ENCODE measurements at places on chromosomes 3 and 15.

DNA sequence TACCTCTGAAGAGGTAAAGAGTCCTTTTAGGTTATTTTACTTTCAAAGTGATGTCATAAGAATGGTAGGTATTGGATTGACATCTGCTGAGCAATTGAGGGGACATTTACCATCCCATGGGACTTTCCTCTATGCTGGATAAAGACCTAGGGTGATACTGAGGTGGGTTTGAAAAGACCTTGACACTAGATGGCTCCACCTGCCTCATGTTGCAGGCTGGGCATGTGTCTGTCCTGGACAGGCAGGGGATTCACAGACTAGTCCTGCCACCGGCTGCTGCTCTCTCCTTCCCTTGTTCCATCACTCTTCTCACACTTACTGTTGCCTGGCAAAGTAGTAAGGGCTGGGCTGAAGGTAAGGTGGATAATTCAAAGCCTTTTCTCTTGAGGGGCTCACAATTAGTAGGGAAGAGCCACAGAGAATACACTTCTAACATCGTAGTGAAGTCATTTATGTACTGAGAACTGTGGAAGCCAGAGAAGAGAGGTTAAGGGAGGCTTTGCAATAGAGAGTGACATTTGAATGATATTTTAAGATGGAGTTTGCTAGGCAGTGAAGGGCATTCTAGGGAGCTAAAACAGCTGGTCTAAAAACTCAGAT lies 27.7 kb downstream of the TRAK1 start:
- DNase-seq: peak; percentile 9

GRCh38 chr3:165523801-165524200 lies 313.4 kb downstream of the BCHE start:
- no peak for DNase-seq

DNA sequence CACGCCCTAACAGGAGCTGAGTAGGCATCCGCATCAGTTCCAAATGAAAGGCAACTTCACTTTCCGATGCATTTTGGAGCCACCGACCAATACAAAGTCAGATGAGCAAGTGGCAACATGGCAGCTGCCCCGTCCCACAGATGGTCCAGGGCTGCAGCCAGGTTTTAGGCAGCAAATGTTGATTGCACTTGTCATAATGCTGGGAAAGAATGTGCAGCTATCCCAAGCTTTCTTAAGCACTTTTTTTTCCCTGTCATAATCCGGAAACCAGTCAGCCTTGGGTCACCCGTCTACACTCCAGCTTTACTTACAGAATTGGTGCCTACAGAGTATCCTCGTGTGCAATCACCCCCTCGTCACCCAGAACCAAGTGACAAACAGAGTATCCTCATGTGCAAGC lies 147.7 kb downstream of the CHSY1 start:
- DNase-seq: no peak

DNA sequence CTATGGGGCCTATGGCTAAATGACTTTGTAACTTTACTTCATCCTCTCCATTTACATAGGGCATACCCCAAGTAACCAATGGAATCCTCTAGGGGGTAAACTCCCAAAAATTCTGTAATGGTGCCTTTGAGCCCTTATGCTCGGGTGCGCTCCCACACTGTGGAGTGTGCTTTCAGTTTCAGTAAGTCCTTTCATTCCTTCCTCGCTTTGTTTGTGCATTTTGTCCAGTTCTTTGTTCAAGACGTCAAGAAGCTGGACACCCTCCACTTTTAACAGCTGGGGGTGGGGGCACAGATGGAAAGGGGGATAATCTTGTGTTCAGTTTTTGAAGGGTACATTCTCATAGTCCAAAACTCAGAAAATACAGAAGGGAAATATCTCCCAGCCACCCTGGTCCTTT lies 84.4 kb upstream of the C2CD4B start:
- no peak for DNase-seq

DNA sequence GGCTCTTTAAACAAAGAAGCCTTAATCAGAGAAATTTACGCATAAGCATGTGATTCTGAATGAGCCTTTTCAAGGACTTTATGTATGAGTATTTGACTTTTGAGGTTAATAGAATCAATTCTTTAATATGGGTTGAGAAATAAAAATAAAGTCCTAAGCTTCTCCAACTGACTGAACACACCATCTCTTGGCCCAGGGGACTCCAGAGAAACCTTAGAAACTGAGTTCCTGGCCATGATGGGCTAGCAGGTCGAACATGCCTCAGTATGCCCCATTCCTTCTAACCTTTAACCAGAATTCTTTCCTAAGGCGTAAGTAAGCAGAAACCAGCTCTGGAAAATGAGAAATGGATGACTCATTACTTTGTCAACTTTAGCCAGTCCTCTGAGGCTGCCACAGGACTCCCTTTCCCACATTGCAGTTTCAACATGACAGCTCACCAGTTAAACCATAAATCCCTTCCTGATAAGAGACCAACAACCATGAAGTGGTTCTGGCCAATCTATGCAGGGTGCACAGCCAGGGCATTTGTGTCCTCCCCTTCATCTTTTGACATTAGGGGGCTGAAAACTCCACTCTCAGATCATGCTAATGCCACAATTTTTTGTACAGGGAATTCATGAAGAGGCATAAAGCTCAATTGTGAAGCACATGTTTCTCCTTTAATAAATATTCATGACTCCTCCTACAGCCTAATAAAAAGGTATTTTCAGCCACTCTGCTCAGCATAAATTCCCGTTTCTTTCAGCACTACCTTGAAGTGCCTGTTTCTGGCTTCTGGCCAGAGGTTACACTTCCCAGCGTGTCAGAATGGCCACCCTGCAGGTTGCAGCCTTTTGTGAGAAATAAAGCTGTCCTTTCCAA lies 33.3 kb downstream of the TM4SF18 start:
- DNase-seq: no peak

DNA sequence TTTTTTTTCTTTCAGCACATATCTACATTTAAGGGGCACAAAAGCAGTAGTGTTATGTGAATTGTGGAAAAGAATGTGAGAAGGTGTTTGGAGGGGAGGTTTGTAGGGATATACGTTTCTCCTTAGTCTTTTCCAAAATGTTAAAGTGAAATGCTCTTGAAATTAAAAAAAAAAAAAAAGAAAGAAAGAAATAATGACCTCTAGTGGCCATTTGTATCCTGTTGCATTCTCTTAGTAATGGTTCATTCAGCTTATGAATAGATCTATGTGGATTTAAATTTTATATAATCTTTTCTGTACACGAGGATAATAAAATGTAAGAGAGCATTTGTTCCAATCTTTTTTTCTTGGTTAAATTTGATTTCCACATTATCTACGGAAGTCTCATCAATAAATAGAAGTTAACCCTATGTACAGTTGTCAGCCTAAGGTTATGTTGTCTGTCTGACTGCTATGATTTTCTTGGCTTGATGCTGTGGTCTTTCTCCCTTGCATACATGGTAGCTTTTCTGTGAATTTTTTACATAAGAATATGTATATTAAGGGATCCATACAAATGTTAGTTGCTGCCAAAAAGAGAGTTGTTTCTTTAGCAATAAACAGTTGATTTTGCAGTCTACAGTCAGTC lies 1.7 kb downstream of the P2RY13 start:
- DNase-seq: no peak

DNA sequence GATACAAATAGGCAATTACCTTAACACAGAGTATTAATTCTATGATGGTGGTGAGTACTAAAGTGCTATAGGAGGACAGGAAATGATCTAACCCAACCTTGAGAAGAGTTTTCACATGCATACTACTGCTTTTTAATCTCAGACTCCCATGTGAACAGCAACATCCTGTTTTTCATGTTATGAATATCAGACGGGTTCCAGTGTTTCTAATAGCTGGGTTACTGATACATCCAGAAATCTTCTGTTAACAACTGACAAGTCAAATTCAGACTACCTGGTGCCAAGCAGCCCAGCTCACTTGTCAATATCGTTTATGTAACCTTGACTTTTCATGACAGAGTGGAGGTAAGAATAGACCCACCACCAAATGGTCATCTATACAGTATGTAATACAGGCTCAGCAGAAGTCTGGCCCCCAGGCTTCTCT lies 220.2 kb upstream of the COL8A1 start:
- DNase-seq: no peak

DNA sequence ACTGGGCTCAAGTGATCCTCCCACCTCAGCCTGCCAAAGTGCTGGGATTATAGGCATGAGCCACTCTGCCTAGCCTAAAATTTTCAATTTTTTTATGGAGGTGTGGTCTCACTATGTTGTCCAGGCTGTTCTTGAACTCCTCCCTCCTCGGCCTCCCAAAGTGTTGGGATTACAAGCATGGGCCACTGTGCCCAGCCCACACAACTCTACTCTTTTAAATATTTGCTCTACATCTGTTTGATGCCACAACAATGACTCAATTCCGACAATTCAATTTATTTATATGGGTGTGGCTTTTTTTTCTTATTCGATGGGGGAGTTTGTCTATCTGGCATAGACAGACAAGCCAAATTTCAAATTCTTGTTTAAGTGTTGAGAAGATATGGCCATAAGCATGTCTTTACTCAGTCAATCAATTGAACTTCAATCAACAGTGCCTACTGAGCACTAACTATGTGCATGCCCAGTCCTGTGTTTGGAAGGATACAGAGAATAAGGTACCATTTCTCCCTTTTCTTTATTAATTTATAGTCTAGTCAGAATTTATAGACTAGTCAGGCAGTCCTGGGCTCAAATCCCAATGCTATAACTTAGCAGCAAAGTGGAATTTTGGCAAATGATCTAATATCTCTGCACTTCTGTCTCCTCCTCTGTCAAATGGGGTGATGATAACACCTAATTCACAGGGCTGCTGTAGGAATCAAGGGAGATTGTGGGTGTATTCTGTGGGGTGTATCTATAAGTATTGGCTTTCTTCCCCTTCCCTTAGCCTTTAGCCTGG lies 54.6 kb upstream of the PIAS1 start:
- DNase-seq: no peak

- DNase-seq: no peak
Measured at GRCh38 chr3:135889443-135889842, 76.1 kb upstream of the PPP2R3A start.

GRCh38 chr3:127613406-127613805 lies 15.2 kb downstream of the MCM2 start:
- no peak for DNase-seq

- DNase-seq: no peak
Measured at GRCh38 chr3:141915016-141915415, 38.6 kb downstream of the ATP1B3 start.

GRCh38 chr3:113054552-113054951 lies 63.8 kb downstream of the GTPBP8 start:
- DNase-seq: no peak

DNA sequence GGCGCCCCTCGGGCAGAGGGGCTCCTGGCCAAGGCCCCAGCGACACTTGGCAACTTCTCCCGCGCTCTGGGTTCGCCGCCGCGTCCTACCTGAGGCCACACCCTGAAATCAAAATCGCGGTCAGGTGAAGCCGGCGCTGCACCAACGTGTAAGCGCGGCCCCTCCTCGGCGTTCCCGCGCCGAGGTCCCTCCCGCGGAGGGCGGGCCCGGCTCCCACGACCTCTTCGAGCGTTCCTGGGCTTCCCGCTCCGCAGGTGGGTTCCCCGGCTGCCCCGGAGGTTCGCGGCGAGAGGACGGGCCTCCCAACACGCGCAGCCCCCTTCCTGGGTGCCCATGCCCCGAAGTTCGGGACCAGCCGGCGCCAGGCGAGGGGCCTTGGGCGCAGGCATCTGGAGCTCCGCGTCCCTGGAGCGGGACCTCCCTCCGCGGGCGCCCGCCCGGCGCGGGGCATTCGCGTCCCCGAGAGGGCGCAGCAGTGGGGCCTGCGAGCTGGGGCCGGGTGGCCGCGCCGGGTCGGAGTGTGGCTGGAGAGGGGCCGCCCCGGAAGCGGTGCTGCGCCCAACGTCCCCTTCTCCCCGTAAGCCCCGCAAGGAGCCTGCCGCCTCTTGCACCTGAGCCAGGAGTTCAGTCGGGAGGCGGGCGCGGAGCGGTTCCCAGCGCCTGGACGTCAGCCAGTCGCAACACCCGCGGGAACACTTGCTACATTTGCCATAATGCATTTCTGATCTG lies 13.7 kb downstream of the PAK6 start:
- DNase-seq: no peak

DNA sequence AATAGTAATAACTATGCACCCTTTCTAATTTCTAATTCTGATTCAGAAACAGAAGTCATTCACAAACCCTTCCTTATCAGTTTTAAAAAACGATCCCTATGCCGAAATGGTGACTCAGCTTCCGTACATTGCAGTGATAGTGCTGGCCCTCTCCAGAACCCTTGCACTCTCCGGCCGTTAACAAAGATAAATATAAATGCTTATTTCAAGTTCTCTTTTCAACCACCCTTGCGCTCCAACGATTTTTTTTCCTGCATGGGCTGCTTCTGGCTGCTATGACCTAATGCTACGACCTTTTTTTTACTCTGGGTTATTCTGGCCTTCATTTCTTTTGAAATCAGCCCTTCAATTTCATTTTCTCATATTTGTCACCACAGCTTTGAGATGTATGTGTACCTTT lies 646.2 kb downstream of the NTRK3 start:
- DNase-seq: no peak

- no peak for DNase-seq
Measured at GRCh38 chr15:78420766-78421165, 17.2 kb upstream of the IREB2 start.

- no peak for DNase-seq
Measured at GRCh38 chr3:57069503-57069902, 9.0 kb downstream of the SPATA12 start.

DNA sequence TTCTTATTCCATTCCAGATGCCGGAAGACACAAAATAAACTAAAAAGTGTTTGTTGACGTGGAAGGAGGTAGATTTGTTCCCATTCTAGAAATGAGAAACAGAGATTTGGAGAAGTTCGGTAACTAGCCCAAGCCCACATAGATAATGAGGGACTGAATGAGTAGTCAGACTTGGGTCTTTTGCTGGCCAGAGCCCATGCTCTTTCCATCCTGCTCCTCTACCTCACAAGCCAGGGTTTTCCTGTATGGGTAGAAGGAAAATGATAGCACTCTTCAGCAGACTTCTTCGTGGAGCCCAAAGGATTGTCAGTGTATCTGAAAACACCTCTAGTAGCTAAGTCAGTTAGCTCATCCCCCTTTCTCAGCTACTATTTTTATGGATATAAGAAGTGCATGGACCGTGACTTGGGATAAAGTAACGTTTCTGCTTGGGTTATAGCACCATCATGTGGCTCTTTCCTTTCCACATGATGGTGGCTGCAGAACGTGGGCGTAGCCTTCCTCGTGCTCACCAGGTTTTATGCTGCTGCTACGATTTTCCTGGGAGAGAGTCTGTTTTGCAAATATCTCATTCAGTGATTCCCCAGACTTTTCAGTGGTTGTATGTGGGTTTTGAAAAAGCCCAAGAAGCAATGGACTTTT lies 84.6 kb downstream of the DGKG start:
- no peak for DNase-seq

GRCh38 chr3:132628157-132628556 lies 31.1 kb downstream of the ACKR4 start:
- DNase-seq: no peak

All from CD4-positive, alpha-beta T cell treated with Interleukin-15 for 4 hours (primary cell).